ENCODE measurements at places on chromosomes 7 and 10.

DNA sequence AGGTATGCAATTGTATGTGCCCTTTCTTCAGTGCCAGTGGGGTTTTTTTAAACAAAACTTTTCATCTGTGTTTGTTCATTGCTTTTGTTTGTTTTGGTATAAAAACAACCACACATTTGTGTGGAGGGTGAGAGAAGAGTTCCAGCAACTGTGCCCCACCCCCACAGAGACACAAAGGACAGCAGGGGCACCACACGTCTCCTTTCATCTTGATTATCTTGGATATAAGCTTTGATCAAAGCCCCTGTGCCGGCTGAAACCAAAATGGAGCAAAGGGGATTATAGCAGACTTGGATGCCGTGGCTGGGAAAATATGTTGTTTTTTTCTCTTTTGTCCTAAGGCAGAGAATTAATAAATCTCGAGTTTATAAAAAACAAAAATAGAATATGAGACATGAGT, 111.8 kb upstream of the RSU1 start:
- no peak for DNase-seq

- DNase-seq, result no peak
These were observed 166.9 kb downstream of the SNX10 start for GRCh38 chr7:26458466-26459145.

DNA sequence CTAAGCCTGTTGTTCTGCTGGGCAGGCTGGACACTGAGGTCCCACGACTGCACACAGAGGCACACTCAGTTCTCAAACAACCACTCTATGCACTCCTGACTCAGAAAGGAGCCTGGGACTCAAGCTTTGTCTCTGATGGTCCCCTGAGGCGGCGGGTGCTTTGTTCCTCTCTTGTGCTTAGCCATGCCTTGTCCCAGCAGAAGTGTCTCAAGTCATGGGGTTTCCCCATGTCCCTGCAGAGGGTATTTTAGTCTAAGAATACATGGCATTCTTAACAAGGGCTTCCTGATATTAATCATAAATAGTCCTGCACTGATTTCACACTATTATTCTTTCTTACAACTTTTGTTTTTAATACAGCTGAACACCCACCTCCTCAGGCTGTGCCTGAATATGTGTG, 72.5 kb downstream of the CXCL12 start:
- no peak for DNase-seq

DNA sequence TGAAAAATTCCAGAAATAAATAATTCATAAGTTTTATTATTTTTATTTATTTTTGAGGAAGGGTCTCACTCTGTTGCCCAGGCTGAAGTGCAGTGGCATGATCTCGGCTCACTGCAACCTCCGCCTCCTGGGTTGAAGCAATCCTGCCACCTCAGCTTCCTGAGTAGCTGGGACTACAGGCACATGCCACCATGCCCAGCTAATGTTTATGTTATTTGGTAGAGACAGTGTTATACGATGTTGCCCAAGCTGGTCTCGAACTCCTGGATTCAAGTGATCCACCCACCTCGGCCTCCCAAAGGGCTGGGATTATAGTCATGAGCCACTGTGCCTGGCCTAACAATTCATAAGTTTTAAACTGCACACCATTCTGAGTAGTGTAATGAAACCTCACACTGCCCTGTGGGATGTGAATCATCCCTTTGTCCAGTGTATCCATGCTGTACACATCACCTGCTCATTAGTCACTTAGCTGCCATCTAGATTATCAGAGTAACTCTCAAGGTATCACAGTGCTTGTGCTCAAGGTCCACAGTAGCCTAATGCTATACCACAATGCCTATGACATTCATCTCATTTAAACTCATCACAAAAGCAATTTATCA, 17.9 kb downstream of the RTKN2 start:
- DNase-seq, result no peak

GRCh38 chr10:105138358-105138757, 497.3 kb downstream of the SORCS3 start:
- DNase-seq, result no peak

DNA sequence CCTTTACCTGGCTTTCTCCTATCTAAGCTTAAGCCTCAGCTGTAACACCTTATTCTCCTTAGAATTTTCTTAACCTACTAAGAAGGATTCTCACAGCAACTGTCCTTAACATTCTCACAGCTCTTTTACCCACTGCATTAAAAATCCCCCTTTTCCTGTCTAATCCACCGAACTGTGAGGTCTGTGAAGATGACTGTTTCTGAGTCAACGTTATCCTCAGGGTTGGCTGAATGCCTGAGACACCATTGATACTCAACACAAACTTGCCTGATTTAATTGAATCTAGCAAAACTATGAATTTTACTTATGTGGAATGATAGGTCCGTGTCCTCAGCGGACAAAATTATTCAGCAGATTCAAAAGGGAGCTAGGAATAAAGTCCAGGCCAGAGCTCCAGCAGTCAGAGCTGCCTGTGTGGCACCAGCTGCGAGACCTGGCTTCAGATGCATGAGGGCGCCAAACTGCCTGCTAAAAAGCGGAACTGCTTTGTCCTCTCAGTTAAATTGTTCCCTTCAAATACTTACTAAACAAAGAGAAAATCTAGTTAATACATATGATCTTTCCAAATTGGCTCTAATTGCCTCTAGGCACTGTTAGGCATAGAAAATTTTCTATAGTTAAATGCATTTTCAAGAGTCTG, 33.4 kb upstream of the VWDE start:
- DNase-seq, result no peak

GRCh38 chr7:47443049-47443448, 138.9 kb downstream of the TNS3 start:
- DNase-seq, result no peak

GRCh38 chr10:84924131-84924530, 595.7 kb downstream of the CCSER2 start:
- DNase-seq, result no peak

DNA sequence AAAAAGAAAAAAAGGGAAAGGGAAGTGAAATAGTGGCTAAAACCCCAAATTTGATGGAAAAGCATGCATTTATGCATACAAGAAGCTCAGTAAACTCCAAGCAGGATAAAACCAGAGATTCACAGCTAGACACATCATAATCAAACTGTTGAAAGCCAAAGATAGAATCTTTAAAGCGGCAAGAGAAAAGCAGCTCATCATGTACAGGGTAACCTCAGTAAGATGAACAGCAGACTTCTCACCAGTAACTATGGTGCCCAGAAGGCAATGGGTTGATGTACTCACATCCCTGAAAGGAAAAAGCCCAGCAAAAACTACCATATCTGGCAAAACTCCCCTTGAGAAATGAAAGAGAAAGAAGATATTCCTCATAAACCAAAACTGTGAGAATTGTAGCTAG, 60.4 kb downstream of the TPST1 start:
- no peak for DNase-seq

DNA sequence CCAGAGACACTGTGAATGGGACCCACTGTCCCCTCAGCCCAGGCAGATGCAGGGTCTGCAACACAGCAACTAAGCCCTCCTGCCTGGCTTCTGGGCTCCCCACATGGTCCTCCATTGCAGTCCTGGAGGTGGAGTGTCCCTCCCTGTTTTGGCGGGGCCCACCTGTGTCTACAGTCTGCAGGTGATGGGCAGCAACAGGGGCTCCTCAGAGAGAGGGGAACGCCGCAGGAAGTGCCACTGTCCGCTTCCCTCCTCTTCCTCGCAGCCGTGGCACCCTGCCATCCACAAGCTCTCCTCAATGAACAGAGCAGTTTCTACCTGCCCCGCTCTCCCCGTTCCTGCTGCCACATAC, 9.3 kb downstream of the CAMK2G start:
- no peak for DNase-seq

DNA sequence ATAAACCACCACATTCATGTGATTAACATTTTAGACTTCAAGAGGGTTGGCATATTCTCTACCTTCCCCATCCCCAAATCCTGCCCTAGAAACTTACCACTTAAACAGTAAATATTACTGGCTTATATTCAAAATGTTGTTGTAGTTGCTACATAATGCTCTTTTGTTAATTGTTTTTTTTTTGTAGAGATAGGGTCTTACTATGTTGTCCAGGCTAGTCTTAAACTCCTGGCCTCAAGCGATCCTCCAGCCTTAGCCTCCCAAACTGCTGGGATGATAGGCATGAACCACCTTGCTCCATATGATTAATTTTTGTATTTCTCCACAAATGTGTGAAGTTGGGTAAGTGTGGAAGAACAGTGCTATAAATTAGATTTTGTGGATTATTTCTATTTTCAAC, 6.5 kb downstream of the PDK4 start:
- no peak for DNase-seq

DNA sequence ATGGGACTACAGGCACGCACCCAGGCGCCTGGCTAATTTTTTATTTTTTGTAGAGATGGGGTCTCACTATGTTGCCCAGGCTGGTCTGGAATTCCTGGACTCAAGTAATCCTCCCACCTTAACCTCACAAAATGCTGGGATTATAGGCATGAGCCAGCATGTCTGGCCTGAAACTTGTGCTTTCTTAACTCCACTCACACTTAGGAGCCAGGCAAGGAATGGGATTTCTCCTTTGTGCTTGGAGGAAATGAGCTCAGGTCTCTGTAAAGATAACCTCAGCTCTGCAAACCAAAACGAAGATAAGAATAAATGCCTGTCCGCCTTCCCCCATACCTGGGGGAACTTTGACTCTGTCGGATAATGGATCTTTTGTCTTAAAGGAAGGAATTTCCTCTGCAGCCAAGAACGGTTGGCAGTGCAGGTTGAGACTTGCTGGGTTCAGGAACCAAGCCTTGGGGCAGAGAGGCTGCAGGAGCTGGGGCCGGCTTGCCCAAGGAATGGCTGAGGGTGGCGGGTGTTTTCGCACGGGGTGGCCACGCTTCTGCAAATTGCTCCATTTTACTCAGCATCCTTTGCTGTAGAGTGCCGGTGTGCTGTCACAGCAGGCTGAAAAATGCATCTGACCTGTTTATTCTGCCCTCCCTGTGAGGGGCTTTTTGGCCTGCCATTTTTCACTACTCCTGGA, 174.2 kb downstream of the KIAA1217 start:
- DNase-seq, result no peak

DNA sequence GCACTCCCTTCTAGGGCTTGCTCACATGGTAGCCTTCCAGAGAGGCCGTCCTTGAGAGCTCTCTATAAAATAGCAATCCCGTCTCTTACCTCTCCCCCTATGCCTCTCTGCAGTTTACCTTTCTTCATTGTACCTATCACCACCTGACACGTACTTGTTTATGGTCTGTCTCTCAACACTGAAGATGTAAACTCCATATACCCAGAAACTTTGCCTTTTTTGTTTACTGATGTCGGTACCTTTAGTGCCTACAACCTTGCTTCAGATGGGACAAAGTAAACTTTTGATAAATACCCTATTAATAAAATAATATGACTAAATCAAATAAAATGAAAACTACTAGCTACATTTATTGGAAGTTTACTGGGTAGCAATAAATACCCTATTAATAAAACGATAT, 220.6 kb downstream of the GPAM start:
- no peak for DNase-seq

- DNase-seq, result no peak
These were observed 819 bp upstream of the TRIM4 start for GRCh38 chr7:99920149-99920548.

DNA sequence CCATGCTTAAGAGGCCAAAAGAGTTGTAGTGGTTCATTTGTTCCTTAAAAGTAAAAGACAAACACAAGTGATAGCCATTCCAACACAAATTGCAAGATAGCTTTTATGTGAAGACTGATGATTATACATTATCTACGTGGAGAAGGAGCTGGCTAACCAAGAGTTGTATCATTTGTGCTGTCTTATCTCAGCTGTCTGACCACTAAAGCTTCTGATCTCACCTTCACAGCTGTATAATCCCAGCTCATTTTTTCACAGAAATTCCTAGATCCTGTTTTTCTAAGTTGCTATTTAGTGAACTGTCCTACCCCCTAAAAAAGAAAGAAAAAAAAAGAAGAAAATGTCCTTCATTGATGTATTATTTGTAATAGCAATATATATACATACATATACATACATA, 9.8 kb downstream of the USP6NL start:
- DNase-seq, result no peak

DNA sequence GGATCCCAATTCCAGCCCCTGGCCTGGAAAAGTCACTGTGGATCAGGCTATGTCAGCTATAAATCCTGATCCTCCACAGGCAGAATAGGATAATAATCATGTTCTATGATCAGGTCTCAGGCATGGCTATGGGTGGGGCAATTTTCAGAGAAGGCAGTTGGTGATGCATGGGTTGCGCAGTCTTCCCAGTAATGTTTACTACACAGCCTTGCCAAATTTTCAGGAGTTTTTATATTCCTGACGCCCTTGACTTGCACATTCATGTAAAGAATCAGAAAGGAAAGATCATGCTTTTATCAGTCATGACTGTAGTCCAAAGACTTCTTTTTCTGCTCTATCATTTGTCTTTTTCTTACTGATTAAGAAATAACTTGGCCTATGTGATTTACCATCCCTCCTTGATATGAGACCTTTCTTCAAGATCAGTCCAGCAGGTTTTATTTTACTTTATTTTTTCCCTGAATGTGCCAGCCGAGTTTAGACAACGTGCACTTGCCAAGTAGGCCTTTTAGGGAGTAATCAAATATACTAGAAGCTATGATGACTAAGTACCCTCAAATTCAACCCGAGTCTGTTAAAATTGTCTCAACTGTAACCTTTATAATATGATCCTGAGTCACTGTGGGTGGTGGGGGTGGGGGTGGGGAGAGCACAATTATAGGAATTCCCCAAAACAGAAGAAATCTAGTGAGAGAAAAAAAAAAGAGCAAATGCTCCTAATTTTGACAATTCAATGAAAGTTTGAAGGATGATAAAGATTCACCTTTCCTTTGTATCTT, 31.9 kb downstream of the ARL4A start:
- no peak for DNase-seq

- no peak for DNase-seq
These were observed 1.8 kb downstream of the SEMA3C start for GRCh38 chr7:80916770-80917741.

DNA sequence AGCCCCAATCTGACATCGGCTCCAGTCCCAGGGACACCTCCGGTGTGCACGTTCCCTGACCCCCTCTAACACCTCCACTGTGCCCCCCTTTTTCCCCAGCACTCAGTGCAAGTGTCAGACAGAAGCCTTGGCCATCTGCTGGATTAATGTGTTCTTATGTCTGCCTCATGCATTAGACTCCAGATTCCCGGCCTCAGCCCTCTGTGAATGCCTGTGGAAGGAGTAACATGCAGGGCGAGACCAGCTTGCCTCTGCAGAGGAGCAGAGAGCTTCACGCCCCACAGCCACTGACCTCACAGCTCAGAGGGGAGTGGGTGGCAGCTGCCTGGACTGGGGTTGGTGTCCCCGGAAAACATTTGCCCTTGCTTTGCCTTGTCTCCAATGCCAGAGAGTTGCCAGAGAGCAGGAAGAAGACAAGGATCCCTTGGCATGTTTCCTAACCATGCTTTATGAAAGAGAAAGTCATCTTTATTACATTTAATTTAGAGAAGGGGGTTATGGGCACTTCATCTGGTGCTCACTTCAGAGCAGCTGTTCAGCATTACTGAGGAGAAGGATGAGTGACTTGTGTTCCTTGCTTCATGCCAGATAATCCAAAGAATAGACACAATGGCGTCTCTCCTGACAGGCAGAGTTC, 91.6 kb upstream of the CXCL12 start:
- DNase-seq, result no peak

DNA sequence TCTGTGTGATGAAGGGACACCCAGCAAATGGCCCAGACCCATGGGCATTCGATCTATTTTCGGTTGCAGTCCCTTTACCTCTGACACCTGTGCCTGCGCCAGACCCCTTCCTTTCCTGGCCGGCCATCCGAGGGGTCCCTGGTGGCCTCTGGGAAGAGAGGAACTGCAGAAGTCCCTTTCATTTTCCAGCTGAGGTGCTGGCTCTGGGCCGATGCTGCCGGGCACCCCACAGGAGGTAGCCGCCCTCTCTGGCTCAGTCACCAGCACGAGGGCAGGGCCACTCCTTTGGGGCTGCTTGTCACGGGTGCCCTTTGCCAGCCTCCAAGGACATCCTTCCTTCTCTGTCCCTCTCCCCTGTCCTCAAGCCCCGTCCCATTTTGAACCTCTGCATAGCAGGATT, 4.2 kb upstream of the ELN start:
- no peak for DNase-seq
